ENCODE measurements at places on chromosomes 7 and 10.

DNA sequence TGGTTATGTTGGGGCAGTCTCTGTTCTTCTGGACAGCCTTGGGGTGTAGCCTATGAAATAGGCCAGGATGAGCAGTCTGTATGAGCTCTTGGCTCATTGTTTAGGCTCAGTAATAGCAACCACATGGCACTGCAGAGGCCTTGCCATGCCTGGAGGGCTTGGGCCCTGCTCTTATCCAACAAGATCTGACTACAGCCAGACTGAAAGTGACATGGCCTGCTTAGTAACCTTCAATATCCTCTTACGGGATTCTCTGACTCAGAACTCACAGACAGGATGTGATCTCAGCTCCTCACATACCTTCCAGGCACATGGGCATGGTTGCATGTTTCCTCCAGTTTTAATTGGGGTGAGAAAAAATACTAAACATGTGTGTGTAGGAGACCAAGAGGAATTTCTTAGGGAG is 289.3 kb downstream of the PTEN start:
- peak; percentile 89 for DNase-seq

DNA sequence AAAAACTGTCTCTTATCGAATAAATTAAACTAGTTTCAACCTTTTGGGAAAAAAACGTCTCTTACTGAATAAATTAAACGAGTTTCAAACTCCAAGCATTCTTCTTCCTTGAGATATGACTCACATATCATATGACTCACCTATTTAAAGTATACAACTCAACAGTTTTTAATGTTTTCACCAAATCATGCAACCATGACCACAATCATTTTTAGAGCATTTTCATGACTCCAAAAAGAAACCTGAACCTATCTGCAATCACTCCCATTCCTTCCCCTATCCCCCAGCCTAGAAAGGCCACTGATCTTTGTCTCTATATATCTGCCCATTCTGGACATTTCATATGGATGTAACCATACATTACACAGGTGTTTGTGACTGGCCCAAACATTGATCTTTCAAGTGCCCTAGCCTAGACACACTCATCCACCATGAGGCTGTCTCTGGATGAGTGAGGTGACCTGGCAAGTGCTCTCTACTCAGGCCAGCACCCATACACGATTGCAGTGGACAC is 115.3 kb downstream of the PIP4K2A start:
- DNase-seq, result peak; percentile 44

DNA sequence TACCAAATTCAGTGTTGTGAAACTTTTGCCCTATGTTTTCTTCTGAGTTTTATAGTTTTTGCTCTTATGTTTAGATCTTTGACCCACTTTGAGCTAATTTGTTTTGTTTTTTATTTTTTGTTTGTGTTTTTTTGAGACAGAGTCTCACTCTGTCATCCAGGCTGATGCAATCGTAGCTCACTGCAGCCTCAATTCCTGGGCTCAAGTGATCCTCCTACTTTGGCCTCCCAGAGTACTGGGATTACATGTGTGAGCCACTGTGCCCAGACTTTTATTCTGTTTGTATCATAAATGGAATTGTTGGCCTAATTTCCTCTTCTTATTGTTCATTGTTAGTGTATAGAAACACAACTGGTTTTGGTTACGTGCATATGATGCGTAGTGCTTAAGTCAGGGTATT is 43.2 kb upstream of the ZMIZ2 start:
- no peak for DNase-seq

DNA sequence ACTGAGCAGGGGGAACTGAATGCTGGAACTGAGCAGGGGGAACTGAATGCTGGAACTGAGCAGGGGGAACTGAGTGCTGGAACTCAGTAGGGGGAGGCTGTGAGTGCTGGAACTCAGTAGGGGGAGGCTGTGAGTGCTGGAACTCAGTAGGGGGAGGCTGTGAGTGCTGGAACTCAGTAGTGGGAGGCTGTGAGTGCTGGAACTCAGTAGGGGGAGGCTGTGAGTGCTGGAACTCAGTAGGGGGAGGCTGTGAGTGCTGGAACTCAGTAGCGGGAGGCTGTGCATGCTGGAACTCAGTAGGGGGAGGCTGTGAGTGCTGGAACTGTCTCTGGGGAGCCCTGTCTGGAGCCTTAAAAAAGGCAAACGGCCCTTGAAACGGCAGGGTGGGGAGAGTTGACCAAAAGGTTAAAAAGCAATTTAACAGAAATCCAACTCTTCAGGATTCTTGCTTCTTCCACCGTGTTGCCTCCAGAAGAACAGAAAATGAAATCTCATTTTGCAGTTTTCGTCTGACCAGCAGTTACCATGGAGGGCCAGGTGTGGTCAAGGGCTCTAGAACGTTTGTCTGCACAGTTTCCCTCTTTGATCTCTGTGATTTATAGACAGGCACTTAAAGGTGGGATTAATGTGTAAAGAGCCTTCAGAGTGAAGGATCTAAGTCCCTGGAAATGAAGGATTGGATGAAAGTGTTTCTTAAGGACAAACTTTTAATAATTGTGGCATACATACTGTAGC is 19.1 kb downstream of the DOCK1 start:
- DNase-seq, result no peak

DNA sequence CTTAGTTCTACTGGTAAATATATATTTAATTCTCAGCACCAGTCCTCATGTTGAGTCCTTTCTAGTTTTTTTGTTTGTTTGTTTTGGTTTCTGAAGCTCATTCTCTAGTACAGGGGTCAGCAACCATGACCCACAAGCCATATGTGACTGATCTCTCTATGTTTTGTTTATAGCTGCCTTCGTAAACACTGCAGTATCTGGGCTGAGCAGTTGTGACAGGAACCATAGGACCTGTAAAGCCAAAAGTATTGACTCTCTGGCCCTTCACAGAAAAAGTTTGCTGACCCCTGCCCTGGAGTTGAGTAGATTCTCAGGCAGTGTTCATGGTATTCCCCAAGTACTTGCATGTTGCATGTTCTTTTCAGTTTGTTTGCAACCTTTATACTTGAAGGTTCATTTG is 20.8 kb downstream of the NET1 start:
- no peak for DNase-seq

DNA sequence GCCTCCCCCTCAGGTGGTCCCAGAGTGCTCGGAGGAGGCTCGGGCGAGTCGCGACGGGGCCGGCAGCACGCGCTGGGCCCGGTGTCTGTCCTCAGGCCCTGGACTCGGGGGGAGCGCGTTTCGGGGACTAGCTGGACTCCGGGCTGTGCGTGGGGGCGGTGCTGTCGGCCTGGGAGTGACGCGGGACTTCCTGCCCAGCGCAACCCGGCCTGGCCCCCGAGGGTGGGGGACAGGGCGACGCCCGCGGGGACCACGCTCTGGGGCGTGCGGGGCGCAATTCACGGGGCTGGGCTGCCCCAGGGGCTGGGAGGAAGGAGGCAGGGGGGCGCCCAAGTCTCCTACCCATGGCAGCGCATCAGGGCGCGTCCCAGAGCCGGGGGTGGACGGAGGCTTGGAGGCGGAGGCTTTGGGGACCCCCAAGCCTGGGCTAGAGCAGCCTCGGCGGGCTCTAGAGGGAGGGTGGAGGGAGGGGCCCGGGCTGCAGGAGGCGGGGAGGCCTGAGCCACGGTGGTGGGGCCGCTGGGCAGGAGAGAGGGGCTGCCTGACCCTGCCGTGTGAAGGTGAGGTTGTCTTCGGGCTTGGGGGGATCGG is 2.3 kb upstream of the VENTX start:
- DNase-seq, result no peak

GRCh38 chr7:118708741-118709140 is 484.2 kb downstream of the ANKRD7 start:
- DNase-seq, result no peak

GRCh38 chr10:22002591-22003176 is 846 bp downstream of the DNAJC1 start:
- DNase-seq, result peak; percentile 18

- no peak for DNase-seq
Measured at GRCh38 chr10:23263441-23264164, 71.5 kb downstream of the PTF1A start.

DNA sequence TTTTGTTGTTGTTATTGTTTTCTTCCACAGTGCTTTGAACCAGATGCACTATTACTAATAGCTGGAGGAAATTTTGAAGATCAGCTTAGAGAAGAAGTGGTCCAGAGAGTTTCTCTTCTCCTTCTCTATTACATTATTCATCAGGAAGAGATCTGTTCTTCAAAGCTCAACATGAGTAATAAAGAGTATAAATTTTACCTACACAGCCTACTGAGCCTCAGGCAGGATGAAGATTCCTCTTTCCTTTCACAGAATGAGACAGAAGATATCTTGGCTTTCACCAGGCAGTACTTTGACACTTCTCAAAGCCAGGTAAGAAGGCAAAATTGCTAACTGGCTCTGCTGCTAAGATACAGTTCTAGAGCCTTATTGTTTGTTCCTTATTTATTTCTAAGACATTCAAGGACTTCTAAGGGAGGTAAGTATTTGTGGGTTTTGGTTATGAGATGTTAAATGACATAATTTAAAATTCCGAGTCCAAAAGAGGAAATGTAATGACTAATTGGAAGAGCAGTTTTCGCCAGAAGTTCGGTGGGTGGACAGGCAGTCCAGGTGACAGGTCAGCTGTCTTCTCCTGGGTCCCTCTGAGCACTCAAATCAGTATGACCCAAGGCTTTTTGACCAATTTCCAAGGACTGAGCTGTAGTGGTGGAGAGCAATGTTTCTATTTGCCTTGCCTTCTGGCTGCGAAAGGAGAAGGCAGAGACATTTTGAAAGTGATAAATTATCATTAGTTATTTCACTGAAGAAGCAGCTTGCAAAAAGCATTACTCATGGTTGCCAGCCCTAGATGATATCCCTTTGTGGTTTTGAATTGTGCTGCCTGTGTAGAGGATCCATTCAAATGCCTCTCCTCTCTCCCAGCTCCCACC is 10.1 kb downstream of the SLC39A12 start:
- DNase-seq, result peak; percentile 48

- DNase-seq, result no peak
Measured at GRCh38 chr10:25786899-25787298, 147.1 kb upstream of the MYO3A start.

- no peak for DNase-seq
Measured at GRCh38 chr7:110224643-110225042, 866.3 kb upstream of the LRRN3 start.

GRCh38 chr10:17240096-17240495 is 12.1 kb downstream of the VIM start:
- DNase-seq, result no peak

DNA sequence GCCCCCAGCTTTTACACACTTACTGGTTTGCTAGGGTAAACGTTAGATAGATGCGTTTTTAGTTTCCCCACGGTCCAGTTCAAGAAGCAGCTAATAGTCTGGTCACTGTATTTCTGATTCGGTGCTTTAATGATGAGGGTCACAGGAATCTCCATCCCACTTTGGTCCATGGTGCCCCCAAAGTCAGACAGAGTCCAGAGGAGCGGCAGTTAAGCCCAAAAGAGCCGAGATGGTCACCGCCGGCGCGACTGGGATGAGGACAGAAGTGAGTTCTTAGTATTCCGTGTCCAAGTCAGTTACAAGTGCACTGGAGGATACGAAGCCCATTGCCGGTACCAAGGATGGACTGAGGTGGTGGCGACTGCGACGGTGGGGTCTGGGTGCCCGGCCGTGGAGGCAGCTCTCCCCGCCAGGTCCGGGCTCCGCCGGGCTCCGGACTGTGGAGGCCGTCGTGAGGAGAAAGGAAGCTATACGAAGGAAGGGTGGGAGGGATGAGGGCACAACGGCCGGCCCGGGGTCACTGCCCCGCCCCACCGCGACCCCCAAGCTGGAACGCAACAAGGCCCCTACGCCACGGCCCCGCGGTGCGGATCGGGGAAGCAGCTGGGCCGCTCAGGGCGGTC is 663 bp downstream of the HERPUD2 start:
- DNase-seq, result peak; percentile 47

GRCh38 chr7:83957333-83957732 is 237.3 kb downstream of the SEMA3A start:
- DNase-seq, result no peak

GRCh38 chr10:13054844-13055243 is 45.1 kb upstream of the OPTN start:
- DNase-seq, result no peak

DNA sequence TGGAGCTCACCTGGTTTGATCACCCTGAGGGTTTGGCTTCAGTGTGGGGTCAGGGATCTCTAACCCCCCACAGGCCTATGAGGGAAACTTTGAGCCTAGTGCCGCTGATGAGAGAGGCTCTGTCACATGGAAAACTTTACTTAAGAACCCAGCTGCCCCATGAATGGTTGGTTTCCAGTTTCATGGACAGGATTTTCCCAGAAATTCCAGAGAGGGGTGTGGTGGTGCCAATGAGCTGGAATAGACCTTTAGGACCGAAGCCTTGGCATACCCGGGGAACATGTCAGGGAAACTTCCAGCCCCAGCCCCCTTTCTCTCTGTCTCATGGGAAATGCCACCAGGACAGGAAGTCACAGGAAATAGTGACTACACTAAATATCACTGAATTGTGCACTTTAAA is 36.9 kb downstream of the AKR1B1 start:
- peak; percentile 34 for DNase-seq

DNA sequence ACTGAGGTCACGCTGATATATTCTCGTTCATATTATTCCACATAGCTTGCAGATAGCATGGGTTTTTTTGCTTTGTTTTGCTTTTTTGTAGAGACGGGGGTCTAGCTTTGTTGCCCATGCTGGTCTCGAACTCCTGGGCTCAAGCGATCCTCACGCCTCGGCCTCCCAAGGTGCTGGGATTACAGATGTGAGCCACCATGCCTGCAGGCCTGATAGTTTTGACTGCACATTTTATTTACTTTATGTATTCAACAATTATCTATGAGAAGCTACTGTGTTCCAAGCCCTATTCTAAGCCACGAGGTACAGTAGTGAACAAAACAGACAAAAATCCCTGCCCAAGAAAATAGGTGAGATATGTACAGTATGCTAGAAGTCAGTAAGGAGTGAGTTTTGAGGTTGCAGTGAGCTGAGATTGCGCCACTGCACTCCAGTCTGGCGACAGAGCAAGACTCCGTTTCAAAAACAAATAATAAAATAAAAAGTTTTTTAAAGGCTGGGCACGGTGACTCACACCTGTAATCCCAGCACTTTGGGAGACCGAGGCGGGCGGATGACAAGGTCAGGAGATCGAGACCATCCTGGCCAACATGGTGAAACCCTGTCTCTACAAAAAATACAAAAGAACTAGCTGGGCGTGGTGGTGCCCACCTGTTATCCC is 1.3 kb upstream of the YWHAG start:
- DNase-seq, result no peak

DNA sequence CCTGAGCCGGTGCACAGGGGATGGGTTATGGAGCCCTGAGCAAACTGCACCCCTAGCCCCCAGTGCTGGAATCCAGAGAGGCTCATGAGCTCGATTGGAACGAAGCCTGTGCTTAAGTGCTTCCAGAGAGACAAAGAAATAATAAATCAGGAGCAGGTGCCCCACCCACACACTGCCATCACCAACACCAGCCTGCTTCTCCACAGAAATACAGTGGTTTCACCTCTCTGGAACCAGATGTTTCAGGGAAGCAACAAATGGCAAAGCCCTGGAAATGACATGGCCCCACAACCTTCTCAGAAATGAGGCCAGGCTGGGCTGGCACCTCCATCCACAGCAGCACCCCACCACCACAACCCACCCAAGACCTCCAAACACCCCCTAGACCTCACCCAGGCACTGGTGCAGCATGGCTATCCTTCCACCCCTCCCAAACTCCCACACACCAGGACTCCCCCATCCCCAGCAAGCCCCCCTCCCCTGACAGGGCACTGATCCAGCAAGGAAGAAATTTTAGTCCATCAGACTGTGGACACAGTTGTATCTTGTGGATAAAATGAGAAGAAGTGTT is 4.1 kb upstream of the SLC18A3 start:
- no peak for DNase-seq
